ENCODE measurements at places on chromosomes 7 and 10. TPM values are rescaled to one million over a fixed set of nuclear protein-coding genes. Genes with fewer than 3 reads are reported as not detected.

Gene HOXA5
- not detected for total RNA-seq

Gene CPEB3
- total RNA-seq = 2.4 TPM

Gene GSDME
- total RNA-seq = 2.9 TPM

Gene FKBP6
- not detected for total RNA-seq

Gene CEP55
- 81.1 TPM for total RNA-seq

Gene PPIF
- total RNA-seq = 74.7 TPM

Gene FGF8
- not detected for total RNA-seq

Gene ZRANB1
- total RNA-seq = 11.2 TPM

GRCh38 chr10:120336911-120337540, 120.0 kb upstream of the PLPP4 start:
- no peaks in the 10 kb centered on the region for H3K4me1 ChIP-seq
- peak; percentile 64 for DNase-seq
- peaks cover 7% of the 10 kb centered on the region for H3K27me3 ChIP-seq
- H3K36me3 ChIP-seq = no peaks in the 10 kb centered on the region
- H3K4me3 ChIP-seq = no peak overlapping the region
- H3K27ac ChIP-seq = no peak overlapping the region

DNA sequence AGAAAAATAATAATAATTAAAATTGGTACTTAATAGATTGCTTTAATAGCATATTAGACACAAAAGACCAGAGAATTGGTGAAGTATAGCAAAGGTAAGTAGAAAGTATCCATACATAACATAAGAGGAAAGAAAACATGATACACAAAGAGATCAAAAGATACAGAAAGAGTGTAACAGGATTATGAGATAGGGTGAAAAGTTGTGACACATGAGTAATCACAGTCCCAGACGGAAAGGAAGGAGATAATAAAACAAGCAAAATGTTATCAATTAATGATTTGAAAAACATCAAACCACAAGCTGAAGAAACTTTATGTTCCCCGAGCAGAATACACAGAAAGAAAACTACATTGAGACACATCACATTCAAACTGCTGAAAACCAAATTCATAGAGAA, 10.5 kb downstream of the TCAF1 start:
- H3K4me1 ChIP-seq = peaks cover 3% of the 10 kb centered on the region
- no peak overlapping the region for H3K27ac ChIP-seq
- H3K36me3 ChIP-seq = peaks cover 12% of the 10 kb centered on the region
- H3K27me3 ChIP-seq = no peaks in the 10 kb centered on the region
- DNase-seq = no peak

DNA sequence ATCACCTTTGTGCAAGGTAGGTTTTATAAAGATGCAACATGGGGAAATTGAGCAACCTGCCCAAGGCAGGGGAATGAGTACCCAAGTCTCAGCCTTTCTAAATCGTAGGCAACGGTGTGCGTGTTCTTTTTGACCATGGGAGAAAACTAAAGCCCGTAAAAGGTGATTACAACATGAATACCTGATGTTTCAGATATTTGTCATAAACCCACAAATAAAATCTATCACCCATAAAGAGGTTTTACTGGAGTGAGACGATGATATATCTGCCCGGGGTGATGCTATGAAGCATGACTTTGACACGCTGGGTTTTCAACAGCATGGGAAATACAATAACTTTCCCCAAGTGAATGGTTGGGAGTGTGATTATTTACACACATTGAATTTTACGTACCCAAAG, 406.3 kb upstream of the KLF6 start:
- H3K4me3 ChIP-seq = no peak overlapping the region
- no peak for DNase-seq
- no peaks in the 10 kb centered on the region for H3K36me3 ChIP-seq
- no peaks in the 10 kb centered on the region for H3K27me3 ChIP-seq
- H3K27ac ChIP-seq = no peak overlapping the region

GRCh38 chr7:27941522-27941921, 201.6 kb downstream of the TAX1BP1 start:
- H3K4me3 ChIP-seq = no peak overlapping the region
- no peak overlapping the region for H3K27ac ChIP-seq
- no peaks in the 10 kb centered on the region for H3K4me1 ChIP-seq
- H3K27me3 ChIP-seq = no peaks in the 10 kb centered on the region

DNA sequence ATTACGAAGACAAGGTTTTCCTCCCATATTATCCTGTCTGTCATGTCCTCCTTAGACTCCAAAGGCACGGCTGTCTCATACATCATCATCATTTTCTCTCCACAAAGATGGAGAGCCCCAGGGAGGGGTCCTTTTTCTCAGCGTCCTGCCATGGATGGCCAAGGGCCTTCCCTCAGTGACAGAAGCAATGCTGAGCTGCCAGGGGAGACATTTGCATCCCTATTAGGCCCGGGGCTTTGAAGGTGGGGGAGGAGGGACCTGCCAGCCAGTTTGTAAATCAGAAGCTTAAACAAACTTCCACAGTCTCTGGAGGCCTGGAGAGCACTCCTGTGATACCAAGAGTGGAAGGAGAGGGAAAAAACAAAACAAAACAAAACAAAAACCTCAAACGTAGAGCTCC, 112.4 kb upstream of the ADO start:
- H3K27me3 ChIP-seq = no peaks in the 10 kb centered on the region
- peaks cover 30% of the 10 kb centered on the region for H3K4me1 ChIP-seq
- H3K4me3 ChIP-seq = no peak overlapping the region
- no peak for DNase-seq
- H3K27ac ChIP-seq = no peak overlapping the region

GRCh38 chr7:92837000-92837749, 802 bp upstream of the CDK6 start:
- H3K4me1 ChIP-seq = peaks cover 5% of the 10 kb centered on the region
- peak overlapping the region; percentile 88 for H3K4me3 ChIP-seq
- peaks cover 17% of the 10 kb centered on the region for H3K36me3 ChIP-seq
- peaks cover 30% of the 10 kb centered on the region for H3K27me3 ChIP-seq
- no peak for DNase-seq
- H3K27ac ChIP-seq = peak overlapping the region; percentile 64

GRCh38 chr10:78044699-78045098, 11.0 kb downstream of the RPS24 start:
- H3K27ac ChIP-seq = no peak overlapping the region
- H3K36me3 ChIP-seq = peaks cover 35% of the 10 kb centered on the region
- peaks cover 50% of the 10 kb centered on the region for H3K4me1 ChIP-seq

DNA sequence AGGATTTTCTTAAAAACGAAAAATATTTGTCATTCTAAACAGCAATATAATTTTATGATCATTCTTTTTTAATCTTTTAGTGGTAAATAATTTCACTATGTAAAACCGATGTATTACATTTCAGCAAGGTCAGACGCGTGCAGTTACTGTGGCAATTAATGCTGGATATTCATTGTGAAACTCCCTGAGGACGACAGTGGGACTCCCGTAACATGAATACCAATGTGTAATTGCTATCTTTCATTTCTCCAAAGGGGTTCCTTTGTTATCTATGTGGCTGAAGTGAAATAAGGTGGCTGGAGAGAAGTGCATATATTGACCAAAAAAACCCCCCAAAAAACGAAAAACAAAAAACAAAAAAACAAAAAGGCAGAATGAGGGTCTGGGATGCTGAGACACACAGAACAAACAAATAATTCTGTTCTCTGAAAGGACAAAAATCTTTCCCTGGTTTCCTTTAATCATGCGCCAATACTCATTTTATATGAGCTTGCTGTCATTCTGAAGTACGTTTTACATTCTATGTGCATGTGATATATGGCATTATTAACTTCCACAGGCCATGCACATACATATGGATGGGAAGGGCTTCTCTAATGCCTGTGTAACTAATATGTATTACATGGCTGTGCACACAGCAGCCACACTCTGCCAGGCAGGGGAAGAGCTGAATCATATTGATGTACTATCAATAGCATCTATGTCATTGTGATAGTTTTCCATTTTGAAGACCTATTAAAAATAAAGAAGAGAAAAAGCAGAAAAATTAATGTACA, 161.4 kb downstream of the RAPGEF5 start:
- no peaks in the 10 kb centered on the region for H3K4me1 ChIP-seq
- H3K36me3 ChIP-seq = no peaks in the 10 kb centered on the region
- DNase-seq = no peak
- H3K4me3 ChIP-seq = no peak overlapping the region

Data from activated CD8-positive, alpha-beta T cell treated with anti-CD3 and anti-CD28 coated beads, Interleukin-2, amount 10 ng/mL, durations not matched to agents 7 days and 5 days (primary cell).